ENCODE measurements at places on chromosomes 5 and 9.

DNA sequence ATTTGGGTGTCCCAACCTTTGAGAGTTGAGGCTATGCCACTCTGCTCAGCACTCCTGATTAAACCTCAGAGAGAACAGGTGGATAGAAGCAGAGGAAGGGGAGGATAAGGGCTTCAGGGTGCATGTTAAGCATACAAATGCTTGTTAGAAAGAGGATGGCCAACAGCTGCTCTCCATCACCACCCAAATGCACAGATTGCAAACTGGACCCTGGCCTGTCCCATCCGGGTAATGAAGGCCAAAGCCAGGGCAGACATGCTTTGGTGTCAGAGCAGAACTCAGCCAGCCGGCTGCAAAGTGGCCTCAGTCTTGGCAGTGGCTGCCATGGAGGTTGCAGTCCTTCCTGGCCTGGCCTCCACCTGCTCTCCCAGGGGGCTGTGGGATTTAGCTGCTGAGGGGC is 84.3 kb downstream of the SIL1 start:
- no peak for DNase-seq

GRCh38 chr9:89617978-89618377 is 13.2 kb downstream of the GADD45G start:
- DNase-seq, result no peak

DNA sequence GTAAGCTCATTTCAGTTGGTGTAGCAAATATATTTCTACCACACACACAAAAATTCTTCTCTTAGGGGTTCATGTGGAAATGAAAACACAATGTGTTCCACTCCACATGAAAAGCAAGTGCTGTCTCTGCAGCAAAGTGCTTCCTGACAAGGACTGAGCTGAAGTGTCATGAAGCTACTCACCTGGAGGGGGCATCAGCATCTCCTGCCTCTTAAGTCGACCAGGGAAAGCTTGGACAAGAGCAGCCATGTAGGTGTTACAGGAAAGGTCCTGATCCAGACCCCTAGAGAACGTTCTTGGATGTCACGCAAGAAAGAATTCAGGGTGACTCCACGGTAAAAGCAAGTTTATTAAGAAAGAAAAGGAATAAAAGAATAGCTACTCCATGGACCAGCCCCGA is 62.8 kb downstream of the SV2C start:
- no peak for DNase-seq

DNA sequence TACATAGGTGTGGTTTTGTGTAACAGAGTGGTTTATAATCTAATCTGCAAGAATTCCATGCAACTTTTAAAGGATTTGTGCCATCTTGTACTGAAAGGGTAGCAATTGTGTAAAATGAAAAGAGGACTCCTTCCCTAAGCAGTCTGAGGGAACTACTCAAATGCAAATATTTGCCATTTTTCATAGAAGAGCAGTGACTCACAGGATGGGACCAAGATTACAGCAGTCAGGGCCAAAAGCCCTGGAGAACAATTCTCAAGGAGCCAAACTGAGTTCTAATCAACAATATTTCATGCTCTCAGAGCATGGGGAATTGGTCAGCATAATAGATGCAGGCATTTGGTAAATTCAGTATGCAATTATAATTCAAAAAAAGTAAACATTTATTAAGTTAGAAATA is 495.8 kb downstream of the CHSY3 start:
- no peak for DNase-seq

DNA sequence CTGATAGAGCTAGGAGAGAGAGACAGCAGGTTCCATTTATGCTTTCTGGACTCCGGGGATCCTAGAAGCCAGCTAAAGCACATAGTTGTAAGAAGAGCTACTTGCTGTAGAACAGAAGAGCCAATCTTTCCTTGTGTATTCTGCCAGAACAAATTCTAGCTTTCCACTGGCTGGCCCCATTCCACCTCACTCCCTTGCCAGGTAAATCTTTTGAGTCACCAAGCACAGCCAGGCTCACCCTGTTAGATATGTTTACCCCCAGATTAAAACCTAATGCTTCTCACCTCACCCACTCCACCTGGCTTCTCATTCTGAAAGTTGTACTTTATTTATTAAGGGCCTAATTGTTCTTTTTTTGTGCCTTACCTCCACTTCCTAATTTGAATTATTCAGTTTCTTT is 48.9 kb upstream of the CHD1 start:
- DNase-seq, result no peak

GRCh38 chr5:79093762-79094161 is 17.8 kb upstream of the BHMT start:
- DNase-seq, result no peak

Data from esophagus squamous epithelium (tissue), 5 donors.